ENCODE measurements at places on chromosomes 2 and 18. TPM values are rescaled to one million over a fixed set of nuclear protein-coding genes. Genes with fewer than 3 reads are reported as not detected.
A peak's percentile ranks its signal among the peaks of the same experiment; 100 is the strongest.

FOXI3 gene
- total RNA-seq, result 0.60 TPM

AGAP1 gene
- 37.3 TPM for total RNA-seq

RIT2 gene
- total RNA-seq, result not detected

SKOR2 gene
- total RNA-seq, result not detected

OTX1 gene
- total RNA-seq, result not detected

SERPINB10 gene
- total RNA-seq, result not detected

SULT1C4 gene
- total RNA-seq, result 1.8 TPM

INPP5D gene
- total RNA-seq, result 14.7 TPM

ACADL gene
- 2.3 TPM for total RNA-seq

CDKL4 gene
- 0.34 TPM for total RNA-seq

DSC2 gene
- 39.4 TPM for total RNA-seq

SRD5A2 gene
- not detected for total RNA-seq

DNA sequence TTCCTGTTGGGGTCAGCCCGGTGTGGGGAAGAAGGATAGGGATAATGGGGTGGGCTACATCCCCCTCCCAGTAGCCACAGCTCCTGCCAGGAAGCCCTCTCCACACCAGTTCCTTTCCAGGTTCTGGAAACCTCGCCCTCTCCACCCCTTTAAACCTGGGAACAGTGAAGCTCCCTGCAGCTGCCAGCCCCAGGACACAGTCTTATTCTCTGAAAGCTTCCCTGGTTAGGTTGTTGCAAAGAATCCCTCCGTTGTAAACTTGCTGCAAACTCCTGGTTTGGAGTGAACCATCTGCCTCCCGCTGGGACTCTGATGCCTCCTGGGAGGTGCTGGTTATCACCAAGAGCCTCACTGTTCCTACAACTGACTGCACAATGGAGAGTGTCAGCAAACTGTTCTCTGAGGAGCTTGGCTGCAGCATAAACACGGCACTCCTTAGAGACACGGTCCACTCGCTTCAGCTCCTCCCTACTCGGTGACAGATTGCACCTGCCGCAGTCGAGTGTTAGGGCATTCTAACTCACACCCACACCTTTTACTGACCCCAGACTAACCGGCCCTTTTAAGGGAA, 261.8 kb upstream of the RAB6C start:
- no peak for DNase-seq

DNA sequence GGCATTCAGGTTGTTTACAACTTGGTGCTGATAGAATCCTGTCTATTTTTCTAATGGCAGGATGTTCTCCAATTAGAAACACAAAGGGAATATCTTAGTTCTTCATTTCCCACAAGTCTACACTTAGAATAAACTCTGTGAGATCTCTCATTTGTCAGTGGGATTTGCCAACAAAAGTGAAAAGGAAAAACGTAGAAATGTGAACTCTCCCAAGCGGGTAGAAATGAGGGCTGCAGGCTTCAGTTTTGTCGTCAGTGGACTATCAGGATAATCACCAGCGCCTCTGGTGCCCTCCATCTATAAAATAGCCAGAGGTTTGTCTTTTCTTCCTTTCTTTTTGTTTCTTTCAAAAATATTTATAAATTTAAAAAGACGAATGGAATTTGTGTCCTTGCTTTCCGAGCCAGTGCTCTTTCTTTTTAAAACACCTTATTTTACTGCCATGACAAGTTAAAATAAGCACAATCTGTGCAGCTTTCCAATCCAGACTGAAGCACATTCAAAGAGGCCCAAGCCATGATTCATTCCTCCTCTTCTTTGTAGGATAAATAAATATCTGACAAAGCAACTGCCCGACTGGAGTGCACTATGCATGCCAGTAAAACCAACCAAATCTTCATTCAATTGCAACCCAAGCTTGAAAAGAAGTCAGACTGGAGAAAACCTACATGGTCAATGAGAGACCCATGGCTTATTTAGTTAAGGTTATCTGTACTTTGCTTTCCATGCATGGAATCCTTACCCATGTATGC, 185.8 kb downstream of the ANKRD44 start:
- peak; percentile 87 for DNase-seq

DNA sequence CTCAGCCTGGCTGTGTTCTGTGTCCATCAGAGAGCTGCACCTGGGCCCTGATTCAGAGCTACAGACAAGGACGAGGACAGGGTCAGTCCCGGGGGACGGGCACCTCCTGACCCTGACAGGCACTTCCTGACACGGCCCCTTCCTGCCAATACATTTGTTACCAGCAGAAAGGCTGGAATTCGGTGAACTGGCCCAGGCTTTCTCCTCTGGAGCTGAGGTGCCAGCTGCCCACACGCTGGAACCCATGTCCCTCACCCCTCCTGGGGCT, 12.3 kb upstream of the ZNF519 start:
- no peak for DNase-seq

DNA sequence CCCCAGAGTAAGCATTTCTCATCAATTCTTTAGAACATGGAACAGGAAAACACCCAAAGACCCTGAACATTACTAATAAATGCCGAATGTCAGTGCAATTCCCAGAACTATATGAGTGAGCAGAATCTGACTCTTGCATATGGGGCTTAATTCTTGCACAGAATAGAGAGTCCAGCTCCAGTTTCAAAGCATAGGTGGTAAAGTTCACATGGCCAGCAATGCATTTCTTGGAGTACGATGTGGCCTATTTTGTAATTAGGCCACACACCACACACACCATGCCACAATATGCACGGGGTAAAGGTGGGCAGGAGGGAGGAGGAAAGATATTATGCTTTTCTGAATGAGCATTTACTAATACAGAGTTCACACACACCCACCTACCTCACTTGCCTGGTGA, 56.5 kb downstream of the PLA2R1 start:
- DNase-seq, result no peak

DNA sequence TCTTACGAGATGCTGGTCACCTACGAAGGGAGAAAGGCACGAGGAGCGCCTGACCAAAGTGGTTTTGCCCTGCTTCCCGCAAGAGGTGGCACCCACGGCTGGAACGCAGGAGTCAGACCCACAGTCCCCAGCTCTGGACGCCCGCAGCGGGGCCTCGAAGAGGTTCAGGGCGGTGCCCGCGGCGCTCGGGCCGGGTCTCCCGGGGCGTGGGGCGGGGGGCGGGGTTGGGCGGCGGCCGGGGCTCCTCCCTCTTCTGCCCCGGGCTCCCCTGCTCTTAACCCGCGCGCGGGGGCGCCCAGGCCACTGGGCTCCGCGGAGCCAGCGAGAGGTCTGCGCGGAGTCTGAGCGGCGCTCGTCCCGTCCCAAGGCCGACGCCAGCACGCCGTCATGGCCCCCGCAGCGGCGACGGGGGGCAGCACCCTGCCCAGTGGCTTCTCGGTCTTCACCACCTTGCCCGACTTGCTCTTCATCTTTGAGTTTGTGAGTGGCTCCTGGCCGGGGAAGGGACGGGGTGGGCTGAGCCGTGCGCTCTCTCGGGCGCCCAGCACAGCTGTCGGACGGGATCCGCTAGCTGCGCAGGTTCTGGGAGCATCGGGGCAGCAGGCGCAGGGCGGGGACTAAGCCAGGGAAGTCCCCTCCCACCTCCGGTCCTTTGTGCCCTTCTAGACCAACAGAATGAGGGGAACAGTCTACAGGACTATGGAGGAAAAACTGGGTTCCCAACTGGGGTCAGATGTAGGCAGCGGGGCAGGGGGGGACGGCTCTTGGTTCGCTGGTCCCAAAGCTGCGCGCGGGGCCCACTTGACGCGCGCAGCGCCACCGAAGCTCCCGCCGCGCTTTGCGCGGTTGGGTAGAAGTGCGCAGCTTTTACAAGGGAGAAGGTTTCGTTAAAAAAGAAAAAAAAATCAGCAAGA, at the start of gene MAL:
Gene MAL, plus strand, starts transcription at position 303 of the 914 bp plus-strand sequence. Its CDS starts 85 bp downstream, at position 388.
- no peak for DNase-seq

- DNase-seq, result no peak
Measured at GRCh38 chr2:173286153-173286809, 68.4 kb upstream of the CDCA7 start.

GRCh38 chr2:101469863-101470262, 5.0 kb downstream of the RFX8 start:
- no peak for DNase-seq

DNA sequence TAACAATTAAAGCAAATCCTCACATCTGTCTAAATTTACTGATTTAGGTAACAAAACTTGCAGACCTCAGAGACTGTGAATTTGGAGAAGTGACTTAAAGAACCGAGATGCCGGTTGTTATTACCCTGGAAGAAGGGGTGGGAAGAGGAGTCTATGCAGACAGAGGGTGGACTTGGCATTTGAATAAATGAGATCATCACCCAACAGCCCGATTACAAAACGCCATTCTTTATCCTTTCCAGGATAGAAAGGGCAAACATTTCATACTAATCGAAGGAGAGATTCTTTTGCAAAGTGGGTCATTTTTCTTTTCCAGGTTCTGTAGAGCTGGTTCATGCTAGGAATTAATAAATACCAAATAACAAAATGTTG, 73.1 kb upstream of the TPO start:
- no peak for DNase-seq

- no peak for DNase-seq
Measured at GRCh38 chr2:66436581-66437001, 1.7 kb downstream of the MEIS1 start.

GRCh38 chr2:27756544-27757498, 14.7 kb upstream of the MRPL33 start:
- no peak for DNase-seq

DNA sequence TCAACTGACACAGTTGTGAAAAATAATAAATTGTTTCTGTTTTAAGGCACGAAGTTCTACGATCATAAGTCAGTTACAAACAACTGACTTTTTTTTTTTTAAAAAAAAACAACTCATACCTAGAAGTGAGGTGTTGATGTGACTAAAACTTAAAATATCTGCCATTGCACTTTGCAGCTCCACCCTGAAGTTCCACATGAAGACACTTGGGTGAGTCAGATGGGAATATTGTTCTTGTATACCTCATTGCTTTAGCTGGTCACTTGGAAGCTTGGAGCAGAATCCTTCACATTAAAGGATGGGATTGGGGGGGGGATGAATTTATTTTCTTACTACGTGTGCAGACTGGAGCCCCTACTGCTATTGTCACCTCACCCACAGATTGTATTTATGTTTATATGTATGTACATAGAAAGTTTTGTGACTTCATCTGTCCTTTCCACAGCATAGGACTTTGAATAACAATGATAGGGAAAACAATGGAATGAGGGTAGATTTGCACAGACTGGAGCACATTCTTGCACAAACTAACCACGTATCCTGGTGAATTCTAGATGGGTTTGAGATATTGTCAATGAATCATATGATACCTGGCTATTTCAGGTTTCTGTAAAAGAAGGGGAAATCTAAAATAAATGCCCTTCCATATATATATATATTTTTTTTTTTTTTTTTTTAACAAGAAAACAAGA, 57.9 kb upstream of the ARHGAP15 start:
- DNase-seq, result peak; percentile 10

GRCh38 chr2:16871411-16871810, 205.8 kb upstream of the CYRIA start:
- DNase-seq, result no peak

DNA sequence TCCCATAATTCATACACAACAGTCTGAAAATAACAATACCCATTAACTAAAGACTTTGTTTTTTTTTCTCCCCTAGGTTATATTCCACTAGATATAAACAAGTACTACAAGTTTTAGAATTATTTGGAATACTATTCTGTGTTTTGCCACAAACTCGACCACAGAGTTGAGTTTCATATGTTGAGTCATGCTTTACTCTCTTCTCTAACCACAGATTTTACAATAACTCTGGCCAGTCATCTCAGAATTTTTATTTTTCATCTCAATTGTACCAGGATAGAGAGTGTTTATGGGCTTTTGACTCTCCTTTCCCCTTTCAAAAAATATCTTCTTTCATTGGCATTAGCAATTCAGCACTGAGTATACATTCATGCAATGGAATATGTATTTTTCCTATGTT, 348.7 kb upstream of the GALNT5 start:
- peak; percentile 84 for DNase-seq

DNA sequence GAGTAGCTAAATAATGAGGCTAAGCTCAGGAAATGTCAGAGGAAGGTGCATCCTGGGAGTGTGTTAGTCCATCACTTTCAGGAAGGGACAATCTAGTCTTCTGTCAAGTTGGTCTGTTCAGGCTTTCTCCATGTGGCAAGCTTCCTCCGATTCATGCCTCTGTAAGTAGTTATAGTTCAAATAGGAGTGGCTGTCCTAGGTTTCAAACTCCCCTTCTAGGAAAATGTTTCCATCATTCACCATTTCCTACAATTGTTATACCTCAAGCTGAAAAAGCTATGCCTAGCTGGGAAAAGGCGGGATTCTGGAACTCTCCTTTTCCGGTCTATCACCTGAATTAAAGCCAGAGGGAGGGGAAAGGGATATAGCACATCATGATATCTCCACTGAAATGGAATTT, 287.7 kb upstream of the ZSWIM2 start:
- no peak for DNase-seq

DNA sequence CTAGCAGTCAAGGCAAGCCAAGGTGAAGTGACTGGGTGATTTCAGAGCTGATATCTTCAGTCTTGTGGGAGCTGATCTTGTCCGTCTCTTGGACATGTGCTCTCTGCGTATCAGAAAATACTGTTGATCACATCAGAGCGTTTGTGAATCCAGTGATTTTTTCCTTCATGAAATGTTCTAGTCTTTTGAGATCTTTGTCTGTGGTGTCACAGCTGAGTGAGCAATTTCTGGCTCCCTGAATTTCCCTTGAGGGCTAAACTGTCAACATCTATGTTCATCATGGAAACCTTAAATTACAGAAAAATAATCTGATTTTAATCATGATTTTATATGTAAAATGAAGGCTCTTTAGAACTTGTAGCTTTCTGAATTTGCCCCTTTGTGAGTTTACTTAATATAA, 432.0 kb downstream of the CCDC85A start:
- DNase-seq, result no peak

- no peak for DNase-seq
Measured at GRCh38 chr2:5412001-5412400, 280.2 kb upstream of the SOX11 start.

DNA sequence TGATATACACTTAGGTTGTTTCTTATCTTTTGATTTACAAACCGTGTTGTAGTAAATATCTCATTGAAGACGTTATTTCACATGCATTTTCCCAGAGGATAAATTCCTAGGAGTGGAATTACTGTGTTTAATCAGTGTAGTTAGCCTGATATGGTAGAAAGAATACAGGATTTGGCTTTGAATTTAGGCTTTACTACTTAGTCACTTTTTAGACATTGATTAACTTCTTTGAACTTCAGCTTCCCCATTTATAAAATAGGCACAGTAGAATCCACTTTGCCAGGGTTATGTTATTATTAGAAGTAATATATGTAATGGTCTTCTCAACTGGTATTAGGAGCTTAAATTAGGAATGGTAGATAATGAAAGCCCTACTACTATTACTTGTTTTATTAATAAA, 27.4 kb downstream of the PSMD14 start:
- DNase-seq, result no peak

- no peak for DNase-seq
Measured at GRCh38 chr2:17804358-17804757, 11.9 kb upstream of the MSGN1 start.

GRCh38 chr18:64380117-64380516, 231.2 kb upstream of the LINC00305 start:
- no peak for DNase-seq

- DNase-seq, result peak; percentile 92
Measured at GRCh38 chr2:164388511-164388910, 232.8 kb downstream of the GRB14 start.

All from astrocyte (in vitro differentiated cells and primary cell).